Hypothalamus (tissue), 51 donors: ENCODE measurements at places on chromosomes 1 and 21.

DNA sequence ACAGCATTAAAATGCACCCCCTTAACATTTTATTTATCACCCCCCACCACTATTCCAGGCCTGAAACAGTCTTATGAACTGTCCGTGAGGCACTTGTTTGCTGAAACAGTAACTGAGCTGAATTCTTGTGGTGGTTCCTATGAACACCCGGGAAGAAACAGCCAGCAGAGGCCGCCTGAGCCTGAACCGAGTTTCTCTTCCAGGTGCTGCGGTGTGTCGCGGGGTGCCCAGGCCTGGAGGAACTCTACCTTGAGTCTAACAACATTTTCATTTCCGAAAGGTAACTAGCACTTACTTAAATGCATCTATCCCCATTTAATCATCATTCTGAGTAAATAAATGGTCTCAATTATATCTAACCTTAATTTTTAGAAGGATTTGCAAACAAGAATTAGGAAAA, 66.8 kb downstream of the TBCE start:
- DNase-seq, result no peak

- no peak for DNase-seq
Observed at GRCh38 chr1:80441664-80442063, 1359.1 kb upstream of the ADGRL2 start.

DNA sequence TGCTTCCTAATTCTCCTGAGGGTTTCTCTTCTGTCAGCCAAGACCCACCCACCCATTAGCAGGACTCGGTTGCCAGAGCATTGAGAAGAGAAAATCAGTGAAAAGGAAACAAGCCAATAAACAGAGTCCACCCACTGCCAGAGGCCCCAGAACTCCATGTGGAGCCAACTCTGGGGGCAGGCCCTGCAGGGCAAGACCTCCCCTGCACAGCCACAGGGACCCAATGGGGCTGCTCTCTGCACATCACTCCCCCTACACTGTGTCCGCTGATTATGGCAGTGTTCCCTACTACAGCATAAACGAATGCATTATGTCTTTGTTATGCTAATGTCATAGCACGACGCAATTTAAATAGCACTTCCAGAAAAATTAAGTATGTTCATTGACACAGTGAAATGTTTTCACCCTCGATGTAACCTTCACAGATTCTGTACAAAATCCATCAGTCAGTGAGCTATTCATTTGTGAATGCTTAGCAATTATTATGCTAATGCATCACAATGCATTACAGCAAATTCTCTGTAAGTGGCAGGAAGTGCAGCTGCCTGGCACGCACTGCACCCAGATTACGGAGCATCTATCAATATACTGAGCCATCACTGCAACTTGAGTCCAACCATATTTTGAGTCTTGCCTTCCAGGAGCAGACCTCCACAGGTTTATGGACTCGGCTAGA, 56.4 kb downstream of the GRIK3 start:
- DNase-seq, result no peak

DNA sequence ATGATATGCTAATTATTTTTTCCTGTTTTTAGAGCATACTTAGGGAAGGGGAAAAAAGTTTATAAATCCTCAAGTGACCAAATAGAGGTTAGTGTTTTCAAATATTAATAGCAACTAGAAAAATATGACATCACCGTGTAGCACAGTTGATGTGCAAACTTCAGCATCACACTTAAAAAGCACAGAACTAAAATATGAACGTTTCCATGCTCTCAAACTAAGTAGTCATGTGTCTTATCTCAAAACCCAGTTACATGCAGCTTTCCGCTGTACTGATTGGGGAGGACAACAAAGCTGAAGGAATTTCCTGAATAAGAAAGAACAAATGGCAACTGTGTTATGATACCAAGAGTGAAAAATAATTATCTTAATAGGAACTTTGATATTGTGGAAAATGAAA, 903.7 kb downstream of the ADGRL2 start:
- DNase-seq, result no peak

- no peak for DNase-seq
Observed at GRCh38 chr1:9907441-9907840, 2.6 kb downstream of the CTNNBIP1 start.

- no peak for DNase-seq
Observed at GRCh38 chr1:181260994-181261393, 172.5 kb downstream of the IER5 start.

DNA sequence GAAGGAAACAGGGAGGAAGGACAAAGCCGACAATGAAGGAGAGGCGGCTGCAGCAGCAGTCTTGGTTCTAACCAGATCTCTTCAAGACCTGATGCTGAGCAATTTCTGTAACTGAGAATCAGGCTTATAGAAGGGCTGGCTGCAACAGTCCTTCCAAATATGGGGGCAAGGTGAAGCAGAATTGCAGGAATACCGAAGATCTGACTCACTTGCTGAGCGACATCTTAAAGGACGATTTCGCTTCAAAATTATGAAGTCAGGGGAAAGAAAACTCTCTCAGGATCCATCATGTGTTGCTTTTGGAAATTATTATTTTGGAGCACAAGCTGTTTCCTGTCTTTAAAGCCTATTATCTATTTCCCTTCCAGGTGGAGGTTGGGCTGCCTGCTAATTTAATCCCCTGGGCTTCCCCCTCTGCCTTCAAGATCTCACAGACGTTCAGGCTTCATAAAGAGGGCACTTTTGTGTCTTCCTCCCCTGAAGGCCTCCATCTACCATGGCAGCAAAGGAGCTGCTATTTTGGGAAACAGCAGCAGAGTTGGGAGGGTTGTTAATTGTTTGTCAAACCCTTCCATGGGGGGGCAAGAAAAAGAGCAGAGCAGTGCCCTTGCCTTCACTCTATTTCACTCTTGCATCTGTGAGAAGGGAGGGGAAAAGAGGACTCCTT, 10.8 kb upstream of the IER5 start:
- no peak for DNase-seq

DNA sequence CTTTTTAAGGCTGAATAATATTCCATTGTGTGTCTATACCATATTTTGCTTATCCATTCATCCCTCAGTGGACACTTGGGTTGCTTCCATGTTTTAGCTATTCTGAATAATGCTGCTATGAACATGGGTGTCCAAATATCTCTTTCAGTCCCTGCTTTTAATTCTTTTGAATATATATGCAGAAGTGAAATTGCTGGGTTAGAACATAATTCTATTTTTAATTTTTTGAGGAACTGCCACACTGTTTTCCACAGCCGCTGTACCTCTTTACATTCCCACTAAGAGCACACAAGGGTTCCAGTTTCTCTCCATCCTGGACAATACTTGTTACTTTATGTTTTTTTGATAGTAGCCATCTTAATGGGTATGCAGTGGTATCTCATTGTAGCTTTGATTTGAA, 65.6 kb downstream of the RIMS3 start:
- no peak for DNase-seq

DNA sequence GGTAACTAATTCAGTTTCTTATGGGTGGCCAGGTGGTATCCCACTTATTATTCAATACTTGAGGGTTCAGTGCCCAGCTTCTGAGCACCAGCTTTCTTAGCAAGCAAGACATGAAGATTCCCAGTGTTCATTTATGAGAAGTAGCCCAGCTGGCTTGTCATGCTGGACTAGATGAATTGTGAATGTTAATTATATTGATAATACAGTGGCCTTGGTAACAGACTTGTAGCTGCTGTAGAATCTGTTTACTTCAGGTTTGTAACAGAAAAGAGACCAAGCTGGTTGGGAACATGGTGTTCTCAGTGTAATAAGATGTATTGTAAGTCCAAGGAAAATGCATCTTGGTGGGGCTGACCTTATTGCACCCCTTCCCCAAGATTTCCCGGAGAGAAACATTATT, 10.1 kb downstream of the AHCYL1 start:
- no peak for DNase-seq

- no peak for DNase-seq
Observed at GRCh38 chr21:28066076-28066475, 926.6 kb downstream of the LTN1 start.

- no peak for DNase-seq
Observed at GRCh38 chr21:37032877-37033471, 26.5 kb downstream of the RIPPLY3 start.

GRCh38 chr1:74486036-74486435, 26.4 kb downstream of the LRRC53 start:
- no peak for DNase-seq

GRCh38 chr1:95118067-95118499, 928 bp downstream of the TLCD4 start:
- no peak for DNase-seq

- DNase-seq, result no peak
Observed at GRCh38 chr1:1033731-1034438, 14.0 kb downstream of the AGRN start.
